ENCODE measurements at places on chromosomes 2 and 18.

GRCh38 chr2:11807156-11808015 lies 61.0 kb downstream of the LPIN1 start:
- DNase-seq, result no peak

DNA sequence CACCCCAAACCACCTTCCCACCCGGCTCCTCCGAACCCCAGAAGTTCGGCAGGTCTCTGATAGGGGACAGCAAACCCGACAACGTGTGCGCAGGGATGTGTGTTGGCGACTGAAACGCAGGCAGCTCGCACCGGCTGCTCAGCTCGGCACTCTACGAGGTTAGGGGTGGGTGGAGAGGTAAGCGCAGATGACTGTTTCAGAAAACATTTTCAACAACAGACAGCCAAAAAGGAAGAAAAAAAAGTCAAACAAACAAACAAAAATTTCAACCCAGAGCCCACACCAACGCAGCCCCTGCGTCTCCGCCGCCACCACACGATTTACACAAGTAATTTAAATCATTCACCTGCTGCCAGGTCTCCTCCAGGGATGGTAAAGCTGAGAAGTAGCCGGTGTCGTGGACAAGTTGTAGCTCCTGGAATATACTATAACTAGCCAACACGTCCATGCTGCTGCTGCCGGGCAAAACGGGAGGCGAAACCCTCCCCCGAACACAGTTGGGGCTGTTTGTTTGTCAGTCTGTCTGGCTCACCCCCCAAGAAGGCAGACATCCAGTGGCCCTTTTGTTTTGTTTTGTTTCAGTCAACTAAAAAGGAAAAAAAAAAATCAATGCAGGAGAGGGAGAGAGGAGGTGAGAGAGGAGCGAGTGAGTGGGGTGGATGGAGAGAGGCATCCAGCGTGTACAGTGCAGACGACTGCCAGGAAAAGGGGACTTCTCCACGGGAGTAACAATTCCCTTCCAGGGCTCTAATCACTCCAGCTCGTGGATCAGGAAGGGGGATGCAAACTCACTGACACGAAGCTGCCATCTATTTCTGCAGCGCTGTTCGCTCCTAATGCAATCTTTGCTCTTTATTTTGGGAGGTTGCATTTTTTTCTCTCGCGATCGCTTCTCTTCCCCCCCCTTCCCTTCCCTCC lies at the start of gene KLF7:
KLF7 (minus strand) TSS at position 828 of the 918 bp plus-strand sequence; CDS start at position 448, 380 bp downstream.
- no peak for DNase-seq

DNA sequence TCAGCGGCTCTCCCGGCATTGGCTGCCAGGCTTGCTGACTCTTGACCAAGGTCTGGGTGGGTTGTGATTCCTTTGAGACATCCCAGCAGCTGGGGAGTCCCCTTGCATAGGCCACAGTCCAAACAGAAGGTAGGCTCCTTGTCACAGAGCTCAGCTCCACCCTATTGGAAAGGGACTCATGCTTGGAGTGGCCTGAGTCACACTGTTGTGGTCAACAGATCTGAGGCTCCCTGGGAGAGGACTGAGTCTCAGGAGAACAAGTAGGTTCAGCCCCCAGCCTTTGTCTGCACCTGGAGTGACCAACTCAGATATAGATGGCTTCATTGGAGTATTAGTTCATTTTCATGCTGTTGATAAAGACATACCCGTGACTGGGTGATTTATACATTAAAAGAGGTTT lies 32.1 kb upstream of the SH3BP4 start:
- no peak for DNase-seq

DNA sequence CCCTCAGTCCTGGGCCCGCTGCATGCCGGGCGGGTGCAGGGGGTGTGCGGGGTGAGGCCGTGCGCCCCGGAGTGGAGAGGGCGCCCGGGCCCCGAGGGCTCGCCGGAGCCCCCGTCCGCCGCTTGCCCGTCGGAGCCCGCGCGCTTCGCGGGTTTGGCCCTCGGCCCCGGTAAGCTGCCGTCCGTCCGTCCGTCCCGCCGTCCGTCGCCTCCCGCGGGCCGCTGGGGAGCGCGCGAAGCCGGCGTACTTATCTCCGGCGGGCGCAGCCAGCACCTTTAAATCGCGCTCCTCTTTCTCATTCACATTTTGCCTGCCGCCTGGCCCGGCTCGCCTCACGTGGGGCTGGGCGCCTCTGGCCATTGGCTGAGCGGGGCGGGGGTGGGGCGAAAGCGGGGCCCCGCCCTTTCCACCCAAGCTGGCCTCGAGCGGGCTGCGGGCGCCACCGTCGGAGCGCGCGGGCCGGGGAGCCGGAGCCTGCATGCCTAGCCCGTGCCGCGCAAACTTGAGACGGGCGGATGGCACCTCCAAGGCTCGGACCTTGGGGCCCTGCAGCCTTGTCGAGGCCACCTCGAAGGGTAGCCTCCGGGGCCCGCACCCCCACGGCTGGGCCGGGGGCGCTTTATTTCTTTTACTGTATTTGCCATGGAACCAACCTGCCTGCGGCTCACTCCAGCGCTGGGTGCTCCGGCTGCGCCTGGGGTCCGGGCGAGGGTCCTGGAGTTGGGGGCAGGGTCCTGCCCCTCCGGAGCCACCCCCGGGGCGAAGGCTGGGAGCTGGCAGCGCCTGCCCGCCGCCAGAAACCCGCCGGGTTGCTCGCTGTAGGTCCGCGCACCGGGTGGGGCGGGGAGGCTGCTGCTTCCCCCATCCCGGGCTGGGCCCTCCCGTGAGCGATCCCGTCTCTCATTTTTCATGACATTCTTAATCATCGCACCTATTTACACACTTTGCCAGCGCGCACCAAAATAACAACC lies at the start of gene GBX2:
GBX2 (minus strand) TSS at position 277 of the 971 bp plus-strand sequence. CDS start 415 bp downstream, outside the sequence.
- DNase-seq, result peak; percentile 50

DNA sequence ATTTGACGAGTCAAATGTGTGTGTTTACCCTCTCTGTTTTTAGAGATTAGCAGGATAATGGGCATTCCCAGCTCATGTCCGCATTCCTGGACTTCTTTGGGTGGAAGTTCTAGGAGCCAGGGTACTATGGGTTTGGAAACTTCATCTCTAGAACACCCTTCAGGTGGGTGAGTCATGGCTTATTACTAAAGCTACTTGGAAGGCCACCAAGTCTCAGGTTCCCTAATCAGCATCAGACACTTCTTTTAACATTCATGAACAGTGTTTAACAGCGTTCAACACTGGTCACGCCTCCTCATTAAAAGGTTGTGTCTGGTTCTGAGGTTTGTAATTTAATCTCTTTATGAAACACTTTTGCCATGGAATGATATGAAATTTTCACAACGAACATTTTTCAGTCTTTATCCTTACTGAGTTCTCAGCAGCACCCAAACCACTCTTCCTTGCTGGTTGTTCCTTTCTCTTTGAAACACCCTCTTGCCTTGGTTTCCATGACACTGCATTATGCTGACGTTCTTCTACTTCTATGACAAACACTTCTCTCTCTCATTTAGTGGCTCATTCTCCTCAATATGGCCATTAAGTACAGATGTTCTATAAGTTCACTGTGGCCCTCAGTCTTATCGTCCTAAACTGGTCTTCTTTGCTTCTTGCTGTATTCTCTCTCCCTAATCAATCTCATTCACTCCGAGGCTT lies 49.3 kb downstream of the MMADHC start:
- DNase-seq, result peak; percentile 52

DNA sequence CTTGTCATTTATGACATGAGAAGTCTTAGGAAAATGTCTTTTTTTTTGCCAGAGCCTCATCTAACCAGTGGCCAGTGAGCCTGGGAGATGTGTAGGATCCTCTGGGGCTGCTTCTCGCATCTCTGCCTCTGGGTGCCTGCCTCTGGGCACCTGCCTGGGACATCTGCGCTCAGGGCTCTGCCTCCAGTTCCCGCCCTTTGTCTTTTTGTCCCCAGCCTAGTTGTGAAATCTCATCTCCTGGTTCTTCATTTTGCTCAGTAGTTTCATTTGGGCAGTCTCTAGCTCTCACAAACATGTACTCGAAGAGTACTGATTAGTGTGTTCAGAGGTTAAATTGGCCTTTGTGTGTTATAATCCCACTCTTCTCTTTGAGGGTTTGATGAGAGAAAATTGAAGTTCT lies 92.0 kb downstream of the LTBP1 start:
- DNase-seq, result no peak

GRCh38 chr18:22687892-22688680 lies 245.0 kb upstream of the RBBP8 start:
- DNase-seq, result no peak

- DNase-seq, result no peak
Measured at GRCh38 chr2:44135771-44136170, 32.9 kb upstream of the PPM1B start.

DNA sequence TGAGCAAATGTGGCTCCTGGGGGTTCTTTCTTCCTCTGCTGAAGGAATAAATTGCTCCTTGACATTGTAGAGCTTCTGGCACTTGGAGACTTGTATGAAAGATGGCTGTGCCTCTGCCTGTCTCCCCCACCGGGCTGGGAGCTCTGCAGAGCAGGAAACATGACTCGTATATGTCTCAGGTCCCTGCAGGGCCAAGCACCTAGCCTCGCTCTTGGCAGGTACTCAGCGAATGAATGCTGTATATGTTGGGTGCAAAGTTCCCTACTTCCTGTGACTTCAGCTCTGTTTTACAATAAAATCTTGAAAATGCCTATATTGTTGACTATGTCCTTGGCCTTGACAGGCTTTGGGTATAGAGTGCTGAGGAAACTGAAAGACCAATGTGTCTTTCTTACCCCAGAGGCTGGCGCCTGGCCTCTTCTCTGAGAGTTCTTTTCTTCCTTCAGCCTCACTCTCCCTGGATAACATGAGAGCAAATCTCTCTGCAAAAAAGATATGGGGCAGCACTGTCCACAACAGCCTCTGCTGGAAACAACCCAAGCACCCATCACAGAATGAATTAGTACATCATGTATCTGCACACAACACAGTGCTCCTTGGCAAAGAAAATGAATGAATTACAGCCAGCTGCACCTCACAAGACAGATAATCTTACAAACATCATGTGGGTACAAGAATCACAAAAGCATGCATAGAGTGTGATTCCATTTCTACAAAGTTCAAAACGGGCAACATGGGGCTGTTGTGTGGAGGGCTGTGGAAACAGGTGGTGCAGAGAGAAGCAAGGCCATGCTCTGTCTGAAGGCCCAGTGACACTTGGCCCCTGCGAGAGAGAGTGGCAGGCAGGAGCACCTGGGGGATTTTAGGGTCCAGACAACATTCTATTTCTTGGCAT lies 6.6 kb downstream of the IL1RN start:
- no peak for DNase-seq

DNA sequence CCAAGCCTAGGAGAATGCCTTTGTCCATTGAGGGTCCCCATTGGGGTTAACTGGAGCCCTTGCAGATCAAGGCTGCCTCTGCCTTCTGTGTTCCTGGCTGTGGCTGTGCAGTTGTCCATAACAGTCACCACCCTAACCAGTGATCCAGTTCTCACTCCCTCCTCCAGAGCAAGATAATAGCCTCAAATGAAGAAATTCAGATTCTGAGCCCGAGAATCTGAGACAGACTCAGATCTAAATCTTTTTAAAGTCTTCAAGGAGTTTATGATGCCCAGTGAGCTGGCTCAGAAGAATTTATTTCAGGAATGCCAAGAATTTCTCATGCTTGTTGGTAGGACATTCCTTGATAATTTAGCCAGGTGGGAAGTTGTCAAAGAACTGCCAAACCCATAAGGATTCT lies 44.3 kb upstream of the RAB6C start:
- no peak for DNase-seq

DNA sequence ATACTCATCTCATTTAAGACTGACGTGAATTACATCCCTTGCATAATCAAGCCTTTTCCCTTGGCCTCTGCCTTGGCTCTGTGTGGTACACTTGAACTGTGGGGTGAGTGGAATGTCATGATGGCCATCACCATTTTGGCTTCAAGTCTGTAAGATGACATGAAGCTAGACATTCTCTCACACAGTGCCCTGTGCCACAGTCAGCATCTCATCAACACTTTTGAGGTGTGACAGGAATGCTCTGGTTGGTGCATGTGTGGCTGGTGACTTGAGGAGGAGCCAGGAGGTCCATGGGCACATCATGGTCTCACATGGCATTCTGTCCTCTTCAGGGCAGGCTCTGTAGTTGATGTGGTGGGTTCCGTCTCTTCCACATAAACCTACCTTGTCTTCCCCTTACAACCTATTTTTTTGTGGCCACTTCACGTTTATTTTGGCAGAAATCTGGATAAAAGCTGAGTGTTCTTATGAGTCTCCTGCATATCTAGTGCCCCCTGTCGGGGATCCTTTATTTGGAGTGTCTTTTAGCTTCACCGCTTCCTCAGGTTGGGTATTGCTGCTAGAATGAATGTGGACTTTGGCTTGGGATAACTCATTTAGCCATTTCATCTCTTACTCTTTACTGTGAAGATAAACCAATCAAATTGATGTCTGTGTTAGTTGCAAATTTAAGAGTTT lies 28.1 kb downstream of the MAP4K4 start:
- DNase-seq, result no peak

GRCh38 chr18:69787825-69788547 lies 159.7 kb downstream of the CD226 start:
- DNase-seq, result no peak

DNA sequence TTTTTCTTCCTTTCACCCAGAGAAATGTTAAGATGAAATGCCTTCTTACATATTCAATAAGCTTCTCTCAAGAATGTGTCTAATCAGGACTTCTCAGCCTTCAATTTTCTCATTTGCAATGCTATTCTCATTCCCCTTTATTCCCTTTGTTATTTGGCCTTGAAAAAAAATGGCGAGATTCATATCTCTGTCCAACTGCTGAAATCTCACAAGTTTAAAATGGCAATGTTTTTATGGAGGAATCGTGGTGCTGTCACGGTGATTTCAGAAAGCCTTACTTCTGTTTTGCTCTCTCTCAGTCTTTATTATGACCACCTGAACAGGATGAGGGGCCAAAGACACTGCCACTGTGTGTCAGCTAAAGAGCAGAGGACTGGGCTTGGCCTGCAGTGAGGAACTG lies 928.5 kb downstream of the DCC start:
- no peak for DNase-seq

- no peak for DNase-seq
Measured at GRCh38 chr2:126429103-126429502, 226.9 kb upstream of the GYPC start.

DNA sequence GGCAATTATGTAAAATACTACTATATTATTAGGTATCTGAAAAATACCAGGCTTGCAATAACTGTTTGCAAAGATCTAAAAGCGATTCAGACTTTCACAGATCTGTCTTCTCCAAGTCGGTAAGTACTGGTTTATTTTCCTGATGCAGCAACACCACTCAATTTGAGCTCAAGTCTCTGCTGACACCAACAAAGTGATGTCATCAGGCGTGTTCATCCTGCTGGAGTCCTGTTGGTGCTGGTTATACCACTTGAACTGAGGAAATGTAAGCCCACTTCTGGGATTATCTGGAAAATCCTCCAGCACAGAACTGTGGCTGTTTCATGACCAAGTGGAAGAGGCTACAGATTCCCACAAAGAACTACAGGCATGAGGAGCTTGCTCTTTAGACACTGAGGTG lies 267.6 kb downstream of the BCL2 start:
- no peak for DNase-seq

GRCh38 chr2:231634951-231635875 lies 42.5 kb downstream of the TEX44 start:
- no peak for DNase-seq
